A549 (cell line): ENCODE measurements at places on chromosomes 5 and 9. TPM values are rescaled to one million over a fixed set of nuclear protein-coding genes. Genes with fewer than 3 reads are reported as not detected.

The NSUN2 gene
- polyA plus RNA-seq: 99.4 to 109 TPM (median 101 TPM) in 3 replicates

The QSOX2 gene
- polyA plus RNA-seq: 22.3 to 23.0 TPM (median 22.9 TPM) in 3 replicates

The PCDHA4 gene
- 1.6 to 2.2 TPM (median 1.9 TPM) in 3 replicates for polyA plus RNA-seq

The TAS2R1 gene
- polyA plus RNA-seq: not detected in 3 replicates

The IFNA13 gene
- not detected in 3 replicates for polyA plus RNA-seq

The TBC1D9B gene
- polyA plus RNA-seq: 60.1 to 68.1 TPM (median 64.7 TPM) in 3 replicates

The FOXD4L6 gene
- polyA plus RNA-seq: not detected in 3 replicates

The COL27A1 gene
- polyA plus RNA-seq: 20.6 to 21.0 TPM (median 20.7 TPM) in 3 replicates

The FGF18 gene
- 0.09 to 0.34 TPM (median 0.18 TPM) in 3 replicates for polyA plus RNA-seq

The GDF9 gene
- 0.25 to 0.49 TPM (median 0.37 TPM) in 3 replicates for polyA plus RNA-seq
